ENCODE measurements at places on chromosomes 4 and X.
A peak's percentile ranks its signal among the peaks of the same experiment; 100 is the strongest.

- no peak for DNase-seq
Measured at GRCh38 chr4:5635826-5636195, 72.5 kb downstream of the EVC2 start.

GRCh38 chrX:7109838-7110793 lies 37.4 kb upstream of the STS start:
- peak; percentile 11 for DNase-seq

DNA sequence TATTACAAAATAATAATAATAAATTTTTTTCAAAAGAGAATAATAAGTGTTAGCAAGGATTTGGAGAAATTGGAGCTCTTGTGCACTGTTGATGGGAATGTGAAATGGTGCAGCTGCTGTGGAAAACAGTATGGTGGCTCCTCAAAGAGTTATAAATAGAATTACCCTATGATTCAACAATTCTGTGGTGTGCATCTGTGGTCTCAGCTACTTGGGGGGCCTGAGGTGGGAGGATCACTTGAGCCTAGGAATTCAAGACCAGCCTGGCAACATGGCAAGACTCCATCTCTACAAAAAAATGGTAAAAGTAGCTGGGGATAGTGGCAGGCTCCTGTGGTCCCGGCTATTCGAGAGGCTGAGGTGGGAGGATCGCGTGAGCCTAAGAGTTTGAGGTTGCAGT lies 19.6 kb downstream of the MND1 start:
- DNase-seq: no peak

- DNase-seq: no peak
Measured at GRCh38 chrX:42047886-42048285, 124.5 kb upstream of the CASK start.

DNA sequence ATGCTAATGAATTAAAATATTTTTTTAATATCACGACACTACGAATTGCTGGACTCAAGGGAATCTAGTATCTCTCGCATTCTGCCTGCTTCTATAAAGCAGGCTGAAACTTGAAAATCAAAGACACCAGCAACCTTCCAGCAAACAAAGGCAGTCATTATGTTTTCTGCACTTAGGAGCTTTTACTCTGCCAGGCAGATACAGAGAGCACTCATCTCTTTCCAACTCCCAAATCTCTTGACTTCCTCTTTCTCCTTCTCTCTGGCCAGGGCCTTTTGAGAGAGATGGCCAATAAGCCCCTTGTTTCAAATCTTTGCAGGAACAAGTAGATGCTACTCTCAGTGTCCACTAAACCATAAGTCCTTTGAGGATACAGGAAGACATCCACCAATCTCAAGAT lies 95.2 kb upstream of the KLF3 start:
- no peak for DNase-seq

GRCh38 chrX:139739138-139739537 lies 31.2 kb upstream of the MCF2 start:
- DNase-seq: no peak

DNA sequence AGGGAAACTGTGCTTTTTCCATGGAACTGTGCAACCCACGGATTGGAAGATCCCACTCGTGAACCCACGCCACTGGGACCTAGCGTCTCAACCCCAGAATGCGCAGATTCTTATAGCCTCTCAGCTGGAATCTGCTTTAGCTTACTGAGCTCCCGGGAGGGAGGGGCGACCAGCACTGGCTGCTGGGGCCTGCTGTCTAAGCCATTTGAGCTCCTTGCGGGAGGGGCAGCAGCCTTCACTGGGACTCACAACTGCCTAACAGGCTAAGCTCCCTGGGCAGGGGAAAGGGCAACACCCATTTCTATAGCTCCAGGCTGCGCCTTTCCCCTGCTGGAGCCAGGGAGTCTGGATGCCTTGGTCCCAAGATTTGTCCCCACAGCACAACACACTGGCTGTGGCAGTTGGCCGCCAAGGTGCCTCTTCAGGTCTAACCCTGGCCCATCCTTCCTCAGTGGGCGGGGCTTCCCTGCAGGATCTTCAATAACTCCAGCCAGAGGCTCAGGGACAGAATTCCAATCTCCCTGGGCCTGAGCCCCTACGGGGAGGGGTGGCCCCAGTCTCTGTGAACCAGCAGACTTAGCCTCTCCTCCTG lies 451.7 kb upstream of the PITX2 start:
- no peak for DNase-seq

GRCh38 chrX:144297221-144297620 lies 413.4 kb downstream of the UBE2NL start:
- no peak for DNase-seq

DNA sequence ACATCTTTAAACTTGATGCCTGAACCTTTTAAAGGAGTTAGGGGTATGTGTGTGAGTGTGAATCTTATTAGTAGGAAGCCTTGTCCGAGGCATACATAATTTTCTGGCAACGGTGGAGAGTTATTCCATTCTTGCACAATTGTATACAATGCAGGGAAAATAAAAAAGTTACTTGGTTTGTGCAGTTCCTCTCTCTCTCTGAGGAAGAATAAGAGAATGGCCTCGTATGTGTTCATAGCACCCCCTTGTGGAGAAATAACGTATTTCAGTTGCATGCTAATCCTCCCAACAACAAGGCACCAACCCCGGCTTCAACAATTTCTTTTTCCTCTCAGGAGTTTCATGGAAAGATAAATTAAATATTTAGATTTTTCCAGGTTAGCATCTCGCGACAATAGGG lies 33.7 kb upstream of the FGF13 start:
- no peak for DNase-seq

GRCh38 chr4:98092833-98093439 lies 50.3 kb downstream of the STPG2 start:
- no peak for DNase-seq

DNA sequence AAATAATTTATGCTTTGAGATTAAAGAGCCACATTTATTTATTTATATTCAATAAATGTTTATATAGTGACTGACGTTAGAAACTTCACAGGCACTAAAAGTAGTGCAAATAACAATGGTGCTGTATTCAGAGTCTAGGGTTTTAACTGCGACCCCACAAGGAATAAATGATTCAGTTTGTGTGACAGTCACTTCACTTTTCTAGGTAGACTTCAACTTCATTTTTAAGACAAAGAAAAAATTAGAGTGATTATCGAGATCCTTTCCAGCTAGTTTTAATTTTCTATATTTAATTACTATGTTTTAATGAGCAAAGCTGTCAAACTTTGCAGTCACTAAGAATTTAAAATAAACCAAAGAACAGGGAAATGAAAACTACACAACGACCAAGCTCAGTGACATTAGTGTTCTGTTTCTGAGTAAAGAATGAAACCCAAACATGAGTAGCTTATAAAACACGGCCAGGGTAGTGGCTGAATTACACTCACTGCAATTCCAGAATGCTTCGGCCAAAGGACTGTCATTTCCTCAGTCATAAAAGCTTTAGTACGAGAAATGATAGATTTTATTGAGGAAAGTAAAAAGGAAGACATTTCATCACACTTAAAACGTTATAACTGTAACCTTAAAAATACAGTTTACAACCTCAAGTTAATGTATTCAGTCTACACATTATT lies 38.6 kb downstream of the ADGRA3 start:
- no peak for DNase-seq

DNA sequence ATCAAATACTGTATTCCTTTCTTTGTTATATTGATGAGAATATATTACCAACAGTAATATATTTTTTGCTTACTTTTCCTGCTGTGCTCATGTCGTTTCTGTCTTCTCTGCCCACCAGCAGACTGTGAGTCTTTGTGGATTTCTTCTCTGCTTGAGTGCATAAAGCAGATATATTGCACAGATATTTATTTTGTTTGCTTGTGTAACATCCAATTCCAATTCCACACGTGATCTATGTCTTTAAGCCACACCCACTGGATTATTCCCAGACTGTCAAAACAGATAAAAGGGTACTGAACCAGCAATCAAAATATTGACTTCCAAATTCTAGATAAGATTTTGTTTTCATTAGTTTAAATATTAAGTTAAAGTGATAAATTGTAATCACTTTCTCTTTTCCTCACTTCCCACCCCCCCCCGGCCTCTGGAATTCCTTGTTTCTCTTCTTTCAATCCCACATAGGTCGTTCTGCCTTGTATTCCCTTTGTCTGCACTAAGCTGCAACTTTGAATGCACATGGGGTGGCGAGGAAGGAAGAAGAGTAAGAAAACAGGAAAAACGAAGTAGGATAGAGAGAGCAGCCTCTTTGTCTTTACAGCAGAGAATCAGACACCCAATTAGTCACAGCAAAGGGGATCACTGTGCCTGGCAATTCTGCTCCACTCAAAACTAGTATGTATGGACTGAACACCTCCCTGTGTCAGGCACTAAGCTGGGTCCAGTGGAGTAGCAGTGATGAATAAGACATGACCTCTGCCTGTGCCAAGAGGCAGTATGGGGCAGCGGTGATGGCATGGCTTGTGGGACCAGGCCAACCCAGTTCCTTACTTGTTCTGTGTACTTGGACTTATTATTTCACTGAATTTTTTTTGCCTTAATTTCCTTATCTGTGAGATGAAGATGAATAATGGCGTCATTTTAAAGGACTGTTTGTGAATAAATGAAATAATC lies at the start of gene ADH1B:
Gene ADH1B (minus strand): TSS at position 161 of the 951 bp plus-strand sequence. CDS start 70 bp downstream, at position 91.
- DNase-seq: no peak

GRCh38 chr4:165814256-165815020 lies 58.6 kb upstream of the TLL1 start:
- DNase-seq: no peak

DNA sequence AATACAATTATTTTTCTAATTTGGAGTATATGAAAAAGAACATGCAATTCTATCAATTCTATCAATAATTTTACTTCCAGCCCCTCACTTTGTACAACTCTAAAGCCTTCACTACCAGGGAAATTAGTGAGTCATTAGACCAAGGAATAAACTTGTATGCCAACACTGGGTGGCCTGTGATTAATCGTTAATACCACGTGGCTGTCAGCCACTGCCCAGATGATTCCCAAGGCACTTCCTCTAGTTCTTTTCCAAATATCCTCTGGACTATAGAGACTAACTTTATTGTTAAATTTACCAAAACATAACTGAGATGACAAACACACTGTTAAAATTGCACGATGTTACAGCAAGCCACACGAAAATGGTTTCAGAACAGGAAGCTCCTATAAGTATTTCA lies 45.7 kb downstream of the MID1 start:
- no peak for DNase-seq

GRCh38 chr4:122412547-122412946 lies 33.7 kb downstream of the ADAD1 start:
- no peak for DNase-seq

DNA sequence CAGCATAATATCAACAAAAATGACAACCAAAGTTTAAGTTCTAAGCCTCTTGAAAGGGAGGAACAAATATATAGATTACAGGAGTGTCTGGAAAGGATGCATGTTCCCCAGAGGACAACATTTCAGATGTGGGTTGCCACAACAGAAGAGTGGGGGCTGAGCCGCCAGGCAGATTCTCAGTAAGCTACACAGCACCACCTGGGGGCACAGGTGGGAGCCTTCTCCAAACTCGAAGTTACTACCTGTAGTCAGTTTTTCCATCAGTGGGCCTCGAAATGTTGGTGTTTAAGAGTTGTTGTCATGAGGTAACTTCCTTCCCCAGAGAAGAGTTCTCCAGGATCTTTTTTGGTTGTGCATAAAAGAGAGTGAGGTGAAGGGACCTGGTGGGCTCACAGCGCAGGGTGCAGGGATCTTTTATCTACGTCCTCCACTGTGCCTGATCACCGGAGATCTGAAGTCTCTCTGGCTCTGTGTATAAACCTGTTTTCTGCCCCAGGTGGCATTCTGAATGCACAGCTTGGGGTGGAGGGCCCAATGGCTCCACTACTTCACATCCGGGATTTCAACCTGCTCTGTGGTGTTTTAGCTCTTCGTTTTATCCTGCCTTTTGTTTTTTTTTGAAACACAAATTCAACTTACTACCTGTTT lies 58.4 kb upstream of the STS start:
- DNase-seq: no peak

- no peak for DNase-seq
Measured at GRCh38 chrX:15271757-15272156, 1.9 kb upstream of the ASB9 start.

DNA sequence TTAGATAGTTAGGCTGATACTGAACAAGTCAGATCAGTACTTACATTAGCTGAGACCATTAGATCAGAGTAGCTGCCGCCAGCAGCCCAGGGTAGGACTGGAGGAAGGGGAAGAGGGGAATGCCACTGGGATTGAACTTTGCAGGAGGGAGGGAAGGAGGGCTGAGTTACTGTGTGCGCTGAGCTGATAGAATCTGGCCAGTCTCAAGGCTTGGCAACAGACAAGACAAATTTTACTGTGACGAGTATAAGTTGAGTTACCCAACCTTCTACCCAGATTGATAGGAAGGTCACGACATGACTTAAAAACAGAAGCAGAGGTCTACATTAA lies 372.1 kb downstream of the OPHN1 start:
- no peak for DNase-seq

- DNase-seq: no peak
Measured at GRCh38 chr4:88318751-88319350, 34.5 kb upstream of the PPM1K start.

DNA sequence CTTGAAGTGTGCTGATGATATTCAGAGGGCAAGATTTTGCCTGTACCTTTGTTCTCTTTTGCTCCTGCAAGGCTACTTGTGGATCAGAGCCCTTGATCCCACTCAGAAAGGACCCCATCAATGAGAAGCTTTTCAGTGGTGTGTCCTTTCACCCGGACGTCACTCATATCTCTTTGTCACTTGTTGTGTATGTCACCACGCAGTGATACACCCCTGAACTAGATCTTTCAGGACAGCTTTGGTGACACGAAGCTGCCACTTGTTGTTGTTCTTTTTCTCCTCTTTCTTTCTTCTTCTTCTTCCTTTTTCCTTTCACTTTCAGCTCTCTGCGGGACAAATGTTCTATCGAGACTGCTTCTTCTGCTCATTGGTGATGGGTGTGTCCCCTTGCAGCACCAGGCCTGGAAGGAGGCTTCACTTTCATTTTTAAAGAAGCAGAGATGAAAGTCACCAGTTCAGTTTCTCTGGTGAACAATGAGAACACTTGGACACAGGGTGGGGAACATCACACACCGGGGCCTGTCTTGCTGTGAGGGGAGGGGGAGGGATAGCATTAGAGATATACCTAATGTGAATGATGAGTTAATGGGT lies 83.6 kb downstream of the NBDY start:
- no peak for DNase-seq

DNA sequence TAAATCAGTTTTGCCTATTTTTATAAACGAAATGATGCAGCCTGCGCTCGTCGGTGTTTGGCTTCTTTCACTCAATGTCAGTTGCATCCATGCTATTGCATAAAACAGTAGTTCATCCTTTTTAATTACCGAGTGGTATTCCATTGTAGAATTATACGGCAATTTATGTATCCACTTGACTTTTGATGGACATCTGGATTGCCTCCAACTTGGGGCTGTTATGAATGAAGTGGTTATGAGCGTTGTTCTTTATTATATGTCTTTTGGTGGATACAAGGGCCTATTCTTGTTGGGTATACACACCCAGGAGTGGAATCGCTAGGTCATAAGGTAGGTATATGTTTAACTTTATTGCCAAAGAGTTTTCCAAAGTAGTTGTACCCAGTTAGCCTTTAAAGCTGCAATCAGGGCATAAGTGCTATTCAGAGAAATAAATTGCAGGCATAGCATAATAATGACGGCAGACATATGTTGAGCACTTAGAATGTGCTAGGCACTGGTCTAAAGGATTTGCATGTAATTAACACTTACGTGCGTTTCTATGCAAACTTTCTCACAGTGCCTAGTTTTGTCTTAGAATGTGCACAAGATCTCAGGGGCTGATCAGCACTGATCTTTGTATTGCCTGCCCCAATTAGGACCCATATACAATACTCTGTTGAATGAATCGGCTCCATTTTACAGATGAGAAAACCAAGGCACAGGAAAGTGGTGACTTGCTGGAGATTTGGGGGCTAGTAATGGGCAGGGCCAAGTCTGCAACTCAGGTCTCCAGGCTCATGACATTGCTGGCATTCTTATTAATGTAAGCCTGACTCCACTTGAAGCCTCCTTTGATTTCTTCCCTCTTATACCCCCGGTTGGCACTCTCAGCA lies 407.0 kb downstream of the BCOR start:
- DNase-seq: no peak

Measured in posterior cingulate gyrus (tissue), 11 donors.